Esophagus mucosa (tissue), 1 donor: ENCODE measurements at places on chromosomes 1 and 21.

- ATAC-seq = no peak
Measured at GRCh38 chr1:206687915-206688442, 3.3 kb downstream of the MAPKAPK2 start.

GRCh38 chr21:36535618-36536241, 55.8 kb upstream of the CLDN14 start:
- ATAC-seq = no peak

- no peak for ATAC-seq
Measured at GRCh38 chr1:25645637-25646400, 29.2 kb downstream of the MAN1C1 start.

GRCh38 chr1:222087221-222087920, 345.5 kb upstream of the DUSP10 start:
- ATAC-seq = peak; percentile 68

DNA sequence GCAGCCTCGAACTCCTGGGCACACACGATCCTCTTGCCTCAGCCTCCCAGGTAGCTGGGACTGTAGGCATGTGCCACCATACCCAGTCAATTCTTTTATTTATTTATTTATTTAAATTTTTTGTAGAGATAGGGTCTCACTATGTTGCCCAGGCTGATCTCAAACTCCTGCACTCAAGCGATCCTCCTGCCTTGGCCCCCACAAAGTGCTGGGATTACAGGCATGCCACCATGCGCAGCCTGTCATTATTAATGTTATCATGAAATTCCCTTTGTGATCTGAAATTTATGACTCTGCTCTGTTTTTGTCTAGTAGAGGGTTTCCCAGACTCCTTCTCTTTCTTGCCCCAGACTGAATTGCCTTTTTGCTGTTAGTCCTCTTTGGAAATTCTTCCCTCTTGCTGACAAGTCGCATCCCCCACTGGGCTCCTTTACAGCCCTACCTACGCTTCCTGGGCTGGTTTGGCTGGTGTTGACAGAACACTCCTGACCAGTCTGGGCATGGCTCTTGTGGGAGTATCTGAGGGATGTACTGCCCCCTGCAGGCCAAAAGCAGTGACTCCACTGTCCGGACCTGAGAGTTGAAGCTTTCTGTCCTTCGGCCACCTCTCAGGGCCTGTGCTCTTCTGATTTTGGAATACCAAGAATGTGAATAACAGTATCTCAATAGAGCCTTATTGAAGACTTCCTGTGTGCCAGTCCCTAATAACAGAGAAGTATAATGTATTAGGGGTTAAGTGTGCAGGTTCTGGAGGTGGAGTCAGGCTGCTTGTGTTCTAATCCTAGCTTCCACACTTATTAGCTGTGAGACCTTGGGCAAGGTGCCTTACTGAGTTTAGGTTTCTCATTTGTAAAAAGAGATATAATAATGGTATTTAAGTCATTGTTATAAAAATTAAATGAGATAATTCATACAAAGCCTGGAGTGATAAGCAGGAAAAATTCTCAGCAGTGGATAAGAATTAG, 28.2 kb downstream of the TCEANC2 start:
- peak; percentile 97 for ATAC-seq

- ATAC-seq = no peak
Measured at GRCh38 chr1:46647611-46648010, 20.6 kb downstream of the ATPAF1 start.

DNA sequence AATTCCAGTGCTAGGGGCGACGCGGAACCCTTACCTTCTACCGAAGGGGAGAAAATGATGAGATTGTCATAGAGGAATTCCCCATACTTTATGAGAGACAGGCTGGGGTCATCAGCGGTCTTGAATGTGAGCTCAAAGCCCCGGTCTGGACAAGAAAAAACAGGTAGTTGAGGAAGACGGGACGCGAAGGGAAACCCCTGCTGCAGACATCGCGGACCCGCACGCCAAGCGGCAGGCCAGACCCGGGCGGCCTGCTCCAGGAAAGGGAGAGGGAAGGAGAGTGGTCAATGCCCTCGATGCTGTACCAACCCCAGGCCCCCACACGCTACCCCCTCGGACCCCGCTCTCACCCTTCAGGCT, 342 bp downstream of the DDOST start:
- peak; percentile 7 for ATAC-seq
